GM19239 (cell line): ENCODE measurements at places on chromosomes 5 and 9.
A peak's percentile ranks its signal among the peaks of the same experiment; 100 is the strongest.

GRCh38 chr9:134198791-134199190, 34.4 kb upstream of the RNU6ATAC start:
- no peak for DNase-seq

DNA sequence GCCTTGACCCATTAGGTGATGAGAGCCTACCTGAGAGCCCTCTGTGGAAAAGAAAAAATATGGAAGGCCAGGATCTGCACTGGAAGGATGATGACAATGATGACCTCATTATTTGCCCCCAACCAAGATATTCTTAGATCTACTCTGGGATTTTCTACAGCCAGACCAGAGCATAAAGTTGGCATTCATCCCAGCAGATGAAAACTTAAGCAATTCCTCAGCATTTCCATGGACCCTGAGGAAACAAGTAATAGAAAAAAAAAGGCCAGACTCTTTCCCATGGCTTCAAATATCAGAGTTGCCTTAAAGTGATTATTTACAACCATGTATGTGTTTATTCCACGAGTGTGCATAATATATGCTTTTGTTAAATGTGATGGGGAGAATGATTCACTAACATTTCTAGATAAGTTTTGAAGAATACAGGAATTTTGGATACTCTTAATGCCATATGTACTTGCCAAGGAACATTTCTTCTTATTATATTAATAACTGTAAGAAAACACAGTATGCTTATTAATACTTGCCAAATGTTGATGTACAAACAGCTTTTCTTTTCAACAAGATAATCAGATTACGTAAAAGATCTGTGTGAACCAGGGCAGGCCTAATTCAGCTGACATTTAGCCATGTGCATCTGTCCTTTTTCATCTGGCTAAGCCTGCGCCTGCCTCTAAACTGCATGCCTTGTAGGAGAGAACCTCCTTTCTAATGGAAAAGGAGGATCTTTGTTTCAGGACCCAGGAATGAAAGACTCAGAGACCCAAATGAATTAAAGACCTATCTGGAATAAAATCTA, 94.8 kb downstream of the ARRDC3 start:
- DNase-seq: no peak

GRCh38 chr5:119453040-119453373, 710 bp downstream of the HSD17B4 start:
- no peak for DNase-seq

DNA sequence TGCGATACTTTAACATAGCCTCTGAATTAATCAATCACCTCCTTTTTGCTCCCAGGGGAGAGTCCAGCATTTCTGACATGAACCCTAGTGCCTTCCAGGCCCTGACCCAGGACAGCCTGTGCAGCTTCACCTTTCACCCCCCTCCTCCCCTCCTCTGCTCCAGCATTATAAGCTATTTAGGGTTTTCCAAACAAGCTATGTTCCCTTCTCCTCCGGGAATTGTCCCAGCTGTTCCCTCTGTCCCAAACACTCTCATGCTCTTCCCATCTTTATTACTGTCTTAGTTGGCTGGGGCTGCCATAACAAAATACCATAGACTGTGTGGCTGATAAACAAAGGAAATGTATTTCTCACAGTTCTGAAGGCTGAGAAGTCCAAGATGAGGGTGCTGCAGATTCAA, 161.5 kb downstream of the EBF1 start:
- DNase-seq: no peak

GRCh38 chr9:72943844-72944462, 8.9 kb downstream of the ALDH1A1 start:
- no peak for DNase-seq

DNA sequence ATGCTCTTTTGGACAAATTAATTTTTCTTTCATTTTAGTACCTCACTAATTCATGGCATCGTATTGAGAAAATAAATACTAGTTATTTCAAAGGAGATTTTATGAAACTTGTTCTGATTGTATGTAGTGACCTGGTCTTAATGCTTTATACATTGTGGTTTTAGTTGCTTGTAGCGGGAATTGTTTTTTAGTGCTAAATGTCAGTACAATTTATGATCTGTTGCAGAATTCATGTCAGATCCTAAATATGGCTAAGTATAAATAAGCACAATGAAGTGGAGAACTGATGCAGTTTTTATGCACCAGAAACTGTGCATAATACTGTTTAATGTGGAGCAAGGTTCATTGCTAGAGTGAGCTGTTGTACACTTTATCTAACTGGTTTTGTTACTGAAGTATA, 308.8 kb downstream of the PJA2 start:
- DNase-seq: no peak

GRCh38 chr5:124633209-124633608, 113.2 kb downstream of the ZNF608 start:
- DNase-seq: no peak

- no peak for DNase-seq
These were observed 34.2 kb downstream of the EXD3 start for GRCh38 chr9:137388589-137389427.

GRCh38 chr5:3007577-3007976, 256.1 kb upstream of the IRX2 start:
- DNase-seq: no peak

- DNase-seq: no peak
These were observed 45.2 kb downstream of the SEMA5A start for GRCh38 chr5:9500625-9501024.

- no peak for DNase-seq
These were observed 1.4 kb upstream of the PKD2L2 start for GRCh38 chr5:137887831-137888230.

GRCh38 chr5:104080646-104081175, 518.1 kb upstream of the NUDT12 start:
- no peak for DNase-seq

GRCh38 chr5:39422036-39422606, 2.7 kb downstream of the DAB2 start:
- DNase-seq: no peak

GRCh38 chr5:1041225-1042143, 32.9 kb downstream of the NKD2 start:
- no peak for DNase-seq

GRCh38 chr5:147430628-147431027, 79.2 kb downstream of the DPYSL3 start:
- DNase-seq: no peak

DNA sequence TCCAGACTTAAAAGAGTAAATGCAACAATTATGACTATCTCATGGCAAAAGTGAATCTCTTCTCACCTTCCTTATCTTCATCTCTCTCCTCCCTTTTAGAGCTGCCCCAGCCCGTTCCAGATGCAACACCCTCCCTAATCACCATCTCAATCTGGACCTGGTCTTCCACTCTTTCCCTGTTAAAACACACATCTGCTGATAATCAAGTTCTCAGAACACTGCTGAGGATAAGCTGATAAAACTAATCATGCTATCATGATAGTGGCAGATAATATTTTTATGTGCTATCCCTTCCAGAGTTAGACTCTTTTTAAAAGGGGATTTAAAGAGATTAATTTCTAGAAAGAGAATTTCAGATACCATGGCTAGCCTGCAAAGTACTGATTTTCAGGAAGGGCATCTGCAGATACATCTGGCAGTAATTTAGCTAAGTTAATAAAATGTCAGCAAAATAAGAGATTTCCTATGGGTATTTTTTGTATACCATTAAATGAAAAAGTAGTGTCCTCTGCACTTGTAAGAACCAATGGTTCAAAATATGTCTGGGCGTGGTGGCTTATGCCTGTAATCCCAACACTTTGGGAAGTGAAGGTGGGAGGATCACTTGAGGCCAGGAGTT, 17.2 kb downstream of the SGTB start:
- no peak for DNase-seq

DNA sequence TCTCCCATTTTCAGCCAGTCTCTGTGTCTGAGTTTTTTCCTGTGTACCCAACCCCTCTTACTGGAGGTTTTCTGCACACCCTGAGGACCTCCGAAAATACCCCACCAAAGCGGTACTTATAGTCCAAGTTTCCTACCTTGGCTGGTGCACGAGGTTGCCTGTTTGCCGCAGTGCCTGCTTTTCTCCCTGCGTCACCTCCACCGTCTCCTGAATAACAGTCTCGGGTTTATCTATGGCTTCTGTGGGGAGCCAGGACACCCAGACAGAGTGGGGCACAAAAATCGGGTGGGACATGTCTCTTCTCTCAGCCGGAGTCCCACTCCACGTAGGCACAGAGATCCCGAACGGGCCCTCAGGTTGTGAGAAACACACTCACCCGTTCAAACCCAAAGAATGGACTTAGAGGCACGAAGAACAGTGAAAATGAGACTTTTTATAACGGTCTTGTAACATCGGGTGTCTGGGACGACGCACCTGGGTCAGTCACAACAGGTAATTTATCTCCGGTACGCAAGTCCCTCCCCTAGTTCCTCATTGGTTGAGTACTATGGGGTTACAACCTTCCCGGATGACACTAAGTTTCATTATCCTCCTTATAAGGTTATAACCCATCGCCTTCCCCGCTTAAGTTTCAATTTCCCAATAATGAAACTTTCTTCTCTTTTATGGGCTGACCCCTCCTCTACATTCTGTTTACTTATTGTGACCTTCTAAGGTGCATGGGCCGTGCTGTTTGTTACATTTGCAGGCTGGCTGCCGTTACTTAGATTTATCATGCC, 970.2 kb upstream of the COX7C start:
- DNase-seq: no peak

- DNase-seq: no peak
These were observed 38.2 kb upstream of the LPAR1 start for GRCh38 chr9:111076519-111076918.

- peak; percentile 65 for DNase-seq
These were observed 21.9 kb upstream of the VDAC1 start for GRCh38 chr5:134026521-134027287.

GRCh38 chr9:128062846-128063831, 4.0 kb downstream of the NAIF1 start:
- no peak for DNase-seq

GRCh38 chr9:85067792-85068191, 398.3 kb downstream of the NTRK2 start:
- no peak for DNase-seq

GRCh38 chr5:90356622-90357021, 52.9 kb downstream of the CETN3 start:
- DNase-seq: no peak

DNA sequence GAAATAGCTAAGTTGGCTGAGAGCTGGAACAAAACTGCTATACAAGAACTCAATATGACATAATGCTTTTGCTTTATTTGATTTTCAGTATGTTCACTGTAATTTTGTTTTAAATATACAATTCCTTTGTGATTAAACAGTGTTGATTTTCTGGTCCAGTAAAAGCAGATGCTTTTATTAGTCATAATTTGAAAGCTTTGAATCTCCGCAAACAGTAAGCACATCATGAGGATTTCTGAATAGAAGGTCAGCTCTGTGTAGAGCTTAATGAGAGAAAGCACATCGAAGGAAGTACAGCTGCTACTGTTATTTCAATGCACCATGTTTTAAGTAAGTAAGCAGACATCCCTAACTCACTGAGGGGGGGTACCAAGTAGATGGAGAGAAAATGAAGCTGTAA, 701.3 kb upstream of the ACO1 start:
- DNase-seq: no peak
